ENCODE measurements at places on chromosomes 2 and 18.

DNA sequence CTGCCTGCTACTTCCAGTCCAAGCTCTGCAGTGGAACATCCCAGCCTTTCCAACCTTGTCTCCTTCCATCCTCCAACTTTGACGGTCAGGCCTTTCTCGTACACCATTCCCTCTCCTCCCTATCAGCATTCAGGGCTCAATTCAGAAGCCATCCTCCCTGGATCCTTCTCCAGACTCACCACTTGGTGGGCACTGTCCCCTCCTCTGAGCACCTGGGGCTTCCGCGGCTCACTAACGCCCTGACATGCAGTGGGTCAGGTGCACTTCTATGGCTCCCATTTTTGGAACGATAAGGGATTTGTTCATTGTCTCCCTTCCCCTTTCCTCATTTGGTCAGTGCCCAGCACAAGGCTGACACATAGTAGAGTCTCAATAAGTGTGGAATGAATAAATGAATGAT lies 56.7 kb downstream of the TNS1 start:
- DNase-seq: no peak

GRCh38 chr18:54247511-54248175 lies 21.7 kb upstream of the POLI start:
- DNase-seq: no peak

DNA sequence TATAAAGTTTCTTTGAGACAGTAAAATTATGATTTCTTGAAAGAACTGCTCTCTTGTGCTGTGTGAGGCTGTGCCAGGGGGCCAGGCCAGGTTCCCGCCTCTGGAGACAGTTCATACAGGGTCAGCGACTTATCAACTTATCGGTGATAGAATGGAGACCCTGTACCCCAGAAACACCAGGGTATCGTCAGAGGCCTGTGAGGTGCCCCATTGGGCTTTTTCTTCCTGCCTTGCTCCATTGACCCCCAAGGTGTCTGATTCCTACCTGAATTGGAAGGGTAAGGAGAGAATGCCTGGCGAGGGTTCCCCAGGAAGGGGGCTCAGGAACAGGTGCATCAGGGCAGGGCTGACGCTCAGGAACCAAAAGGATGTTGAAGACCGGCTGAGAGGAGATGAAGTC lies 4.3 kb downstream of the DLX1 start:
- DNase-seq: no peak

DNA sequence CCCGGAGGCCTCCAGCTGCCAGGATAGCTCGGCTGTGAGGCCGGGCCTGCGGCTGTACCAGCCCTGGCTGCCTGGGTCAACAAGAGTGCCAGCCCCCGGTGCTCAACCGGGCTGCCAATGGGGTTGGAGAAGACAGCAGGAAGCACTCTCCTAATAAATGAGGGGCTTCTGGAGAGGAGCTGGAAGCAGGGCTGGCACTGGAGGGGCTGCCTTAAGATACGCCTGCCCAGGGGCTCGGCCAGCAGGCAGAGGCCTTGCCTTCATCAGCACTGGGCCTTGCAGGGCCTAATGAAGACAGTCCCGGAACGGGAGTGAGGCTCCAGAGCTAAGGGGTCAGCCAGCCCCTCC lies 73.6 kb downstream of the TEX51 start:
- DNase-seq: no peak

DNA sequence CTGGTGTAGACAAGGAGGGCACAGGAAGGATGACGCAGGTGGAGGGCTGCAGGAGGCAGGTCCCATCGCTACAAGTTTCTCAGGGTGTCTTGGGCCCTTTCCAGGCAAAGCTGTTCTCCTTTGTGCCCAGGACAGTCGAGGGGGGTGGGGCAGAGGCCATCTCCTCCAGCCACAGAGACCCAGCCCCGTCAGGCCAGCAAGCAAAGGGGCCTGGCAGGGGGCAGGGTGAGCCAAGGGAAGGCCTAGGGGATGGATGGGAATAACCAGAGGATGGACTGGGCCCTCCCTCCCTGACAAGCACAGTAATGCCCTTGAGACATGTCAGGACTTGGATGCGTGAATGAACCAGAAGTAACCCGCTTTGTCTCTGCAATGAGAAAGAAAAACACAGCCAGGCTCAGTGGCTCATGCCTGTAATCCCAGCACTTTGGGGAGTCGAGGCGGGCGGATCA lies 6.3 kb downstream of the TCF23 start:
- DNase-seq: no peak

GRCh38 chr2:180646756-180647155 lies 333.6 kb upstream of the UBE2E3 start:
- no peak for DNase-seq

- DNase-seq: no peak
Measured at GRCh38 chr2:216596236-216596979, 36.8 kb upstream of the IGFBP2 start.

- DNase-seq: no peak
Measured at GRCh38 chr2:99470957-99471356, 18.9 kb downstream of the REV1 start.

- no peak for DNase-seq
Measured at GRCh38 chr2:97745474-97746174, 32.2 kb downstream of the ZAP70 start.

GRCh38 chr2:106839849-106840595 lies 45.9 kb downstream of the ST6GAL2 start:
- DNase-seq: no peak

DNA sequence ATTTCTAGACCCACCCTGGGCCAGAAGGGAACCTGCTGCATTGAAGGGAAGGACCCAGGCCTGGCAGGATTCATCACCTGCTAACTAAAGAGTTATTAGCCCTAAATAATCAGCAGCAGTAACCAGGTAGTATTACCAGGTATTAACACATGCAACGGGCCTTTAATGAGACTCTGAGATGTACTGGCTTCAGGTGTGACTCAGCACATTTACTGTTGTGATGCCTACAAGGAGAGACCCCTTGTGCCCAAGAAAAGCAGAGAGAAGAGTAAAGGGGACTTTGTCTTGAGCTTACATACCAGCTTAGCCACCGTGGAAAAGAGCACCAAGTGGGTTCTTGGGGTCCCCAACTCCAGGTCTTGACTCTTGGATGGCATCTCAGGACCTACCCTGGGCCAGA lies 243.1 kb upstream of the SLC39A10 start:
- no peak for DNase-seq

- no peak for DNase-seq
Measured at GRCh38 chr2:121297217-121297830, 12.3 kb upstream of the TFCP2L1 start.

DNA sequence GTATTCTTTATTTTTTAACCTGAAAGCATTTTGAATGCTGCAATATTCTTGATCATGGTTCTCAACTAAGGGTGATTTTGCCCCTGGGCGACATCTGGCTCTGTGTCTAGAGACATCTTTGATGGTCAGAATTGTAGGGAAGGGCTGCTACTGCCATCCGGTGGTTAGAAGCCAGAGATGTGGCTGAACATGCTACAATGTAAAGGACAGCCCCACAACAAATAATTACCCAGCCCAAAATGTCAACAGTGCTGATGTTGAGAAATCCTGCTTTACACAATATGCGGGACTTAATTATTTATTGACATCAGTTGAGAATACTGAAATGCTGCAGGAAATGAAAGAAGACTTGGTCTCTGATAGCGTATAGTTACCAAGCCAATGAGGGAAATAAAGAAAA lies 37.5 kb upstream of the SERPINB2 start:
- DNase-seq: peak; percentile 57

GRCh38 chr2:95392730-95393455 lies 9.6 kb upstream of the FAHD2A start:
- DNase-seq: no peak

DNA sequence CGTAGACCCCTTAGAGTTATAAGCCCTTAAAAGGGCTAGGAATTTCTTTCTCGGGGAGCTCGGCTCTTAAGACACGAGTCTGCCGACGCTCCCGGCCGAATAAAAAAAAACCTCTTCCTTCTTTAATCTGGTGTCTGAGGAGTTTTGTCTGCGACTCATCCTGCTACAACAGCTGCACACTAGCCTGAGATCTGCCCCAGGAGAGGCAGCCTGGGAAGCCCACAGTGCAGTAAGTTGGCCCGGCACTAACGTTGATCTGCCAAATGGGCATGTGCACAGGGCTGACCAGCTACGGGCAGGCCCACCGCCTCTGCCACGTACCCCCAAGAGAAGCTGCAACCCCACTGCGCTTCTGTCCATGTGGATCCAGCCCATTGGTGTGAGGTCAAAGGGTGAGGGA lies 8.4 kb upstream of the LIMS2 start:
- DNase-seq: no peak

DNA sequence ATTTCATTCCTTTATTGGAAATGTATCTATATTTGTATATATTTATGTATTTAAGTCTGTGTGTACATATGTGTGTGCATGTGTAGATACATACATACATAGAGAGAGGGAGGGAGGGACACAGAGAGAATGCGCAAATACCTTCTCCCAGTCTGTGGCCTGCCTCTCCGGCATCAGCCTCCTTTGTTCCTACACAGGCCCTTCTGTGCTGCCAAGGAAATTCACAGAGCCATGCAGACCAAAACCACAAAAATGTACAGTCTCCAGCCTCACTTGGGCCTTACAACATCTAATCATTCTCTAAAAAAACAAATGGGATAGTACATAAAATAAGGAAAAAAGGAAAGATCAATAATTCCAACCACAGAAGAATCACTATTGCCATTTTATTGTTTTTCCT lies 8.8 kb upstream of the CRACDL start:
- no peak for DNase-seq

DNA sequence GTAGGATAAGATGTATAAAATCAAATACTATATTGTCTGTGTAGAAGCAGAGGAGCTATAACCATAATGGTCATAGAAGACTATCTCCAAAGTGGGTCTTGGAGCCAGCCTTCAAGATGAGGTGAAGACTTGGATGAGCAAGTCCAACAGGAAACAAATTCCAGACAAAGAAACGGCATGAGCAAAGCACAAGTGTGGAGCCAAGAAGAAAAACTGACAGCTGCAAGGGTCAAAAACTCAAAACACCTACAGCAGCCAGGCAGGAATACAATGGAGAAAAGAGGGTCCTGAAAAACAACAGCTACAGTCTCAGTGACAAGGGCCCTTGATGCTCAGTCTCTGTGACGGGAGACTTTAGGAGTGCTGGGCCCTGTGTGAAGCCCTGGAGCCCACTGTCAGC lies 102.4 kb downstream of the STK39 start:
- DNase-seq: no peak

- DNase-seq: no peak
Measured at GRCh38 chr2:187552381-187552780, 1.9 kb downstream of the TFPI start.

DNA sequence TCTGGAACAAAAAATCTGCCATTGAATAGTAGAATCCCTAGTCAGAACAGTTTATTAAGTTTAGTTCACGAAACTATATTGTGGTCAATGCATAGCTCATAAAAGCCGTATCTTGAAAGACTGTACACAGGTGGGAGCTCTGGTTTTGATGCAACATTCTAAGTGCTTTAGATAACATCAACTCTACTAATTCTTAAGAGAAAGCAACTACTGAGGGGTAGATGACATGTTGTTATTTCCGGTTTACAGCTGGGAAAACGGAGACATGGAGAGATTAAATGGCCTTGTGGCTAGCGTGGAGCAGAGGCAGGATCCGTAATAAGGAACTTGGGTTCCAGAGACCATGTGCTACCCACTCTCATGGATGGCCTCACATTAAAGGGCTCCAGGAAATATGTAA lies 4.2 kb upstream of the ITGA6 start:
- DNase-seq: no peak

- DNase-seq: no peak
Measured at GRCh38 chr2:28346587-28346986, 46.1 kb upstream of the FOSL2 start.

GRCh38 chr2:158993721-158994587 lies 25.5 kb downstream of the TANC1 start:
- no peak for DNase-seq

- DNase-seq: no peak
Measured at GRCh38 chr2:28709101-28709500, 42.5 kb upstream of the PPP1CB start.

GRCh38 chr2:133484784-133485183 lies 83.5 kb downstream of the NCKAP5 start:
- no peak for DNase-seq

DNA sequence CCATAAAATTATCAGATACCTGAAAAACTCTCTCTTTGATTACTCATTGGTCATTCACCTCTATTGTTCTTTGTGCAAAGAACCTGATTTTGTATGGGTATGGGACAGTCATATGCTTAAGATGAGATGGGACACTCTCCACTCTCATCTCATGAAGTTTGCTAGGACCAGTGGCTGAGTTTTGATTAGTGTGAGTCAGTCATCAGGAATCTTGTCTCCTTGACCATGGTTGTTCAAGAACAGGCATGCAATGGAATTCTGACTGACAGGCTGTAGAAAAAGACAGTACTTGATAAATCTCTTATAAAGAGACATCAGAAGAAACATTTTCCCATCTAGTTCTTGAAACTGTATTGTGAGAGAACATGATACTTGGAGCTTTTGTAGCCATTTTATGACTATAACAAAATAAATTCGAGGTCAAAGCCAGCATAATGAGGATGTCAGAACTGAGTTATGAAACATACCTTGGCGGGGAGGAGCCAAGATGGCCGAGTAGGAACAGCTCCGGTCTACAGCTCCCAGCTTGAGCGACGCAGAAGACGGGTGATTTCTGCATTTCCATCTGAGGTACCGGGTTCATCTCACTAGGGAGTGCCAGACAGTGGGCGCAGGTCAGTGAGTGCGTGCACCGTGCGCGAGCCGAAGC lies 367.0 kb downstream of the NR4A2 start:
- DNase-seq: no peak

- no peak for DNase-seq
Measured at GRCh38 chr18:1045658-1046057, 141.0 kb downstream of the ADCYAP1 start.

DNA sequence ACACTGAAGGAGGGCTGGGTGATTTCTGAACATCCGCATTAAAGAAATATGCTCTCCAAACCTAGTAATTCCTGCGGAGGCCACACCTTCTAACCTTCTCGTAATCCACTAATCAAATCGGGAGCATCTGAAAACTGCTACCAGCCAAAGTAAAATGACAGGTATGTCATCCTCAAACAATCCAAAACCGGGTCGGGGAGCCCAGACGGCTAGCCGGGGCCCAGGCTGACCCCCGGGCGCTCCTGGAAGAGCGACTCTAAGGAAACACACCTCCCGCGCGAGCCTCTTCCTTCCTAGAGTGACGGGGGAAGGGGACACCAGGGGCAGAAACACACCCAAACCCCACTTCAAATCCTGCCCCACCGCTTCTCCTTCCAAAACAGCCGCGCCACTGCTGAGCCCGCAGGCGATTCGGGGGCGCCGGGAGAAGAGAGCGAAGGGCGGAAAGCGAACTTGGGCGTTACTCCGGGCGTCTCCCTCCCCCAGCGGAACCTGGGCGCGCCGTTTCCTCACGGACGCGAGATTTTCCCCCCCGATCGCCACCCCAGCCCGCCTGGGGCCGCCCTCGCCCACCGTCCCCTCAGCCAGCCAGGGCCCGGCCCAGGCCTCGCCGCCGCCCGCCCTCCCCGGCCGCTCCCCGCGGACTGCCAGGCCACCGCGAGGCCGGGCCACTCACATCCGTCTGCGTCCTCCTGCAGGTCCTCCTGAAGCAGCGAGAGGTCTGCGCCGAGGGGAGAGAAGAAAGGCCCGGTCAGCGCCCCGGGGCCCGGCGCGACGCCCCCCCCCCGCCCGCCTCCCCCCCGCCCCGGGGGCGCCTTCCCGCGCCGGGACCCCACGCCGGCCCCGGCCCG lies 584 bp downstream of the PPP4R1 start:
- DNase-seq: peak; percentile 52

- DNase-seq: no peak
Measured at GRCh38 chr18:44871771-44872170, 191.1 kb downstream of the SETBP1 start.

- DNase-seq: no peak
Measured at GRCh38 chr2:181887045-181887444, 4.5 kb upstream of the ITPRID2 start.
